Stimulated activated CD4-positive, alpha-beta T cell treated with anti-CD3 and anti-CD28 coated beads, Interleukin-1b, Interleukin-23, amount 100 ng/mL, for 1 hour (primary cell): ENCODE measurements at places on chromosomes 5 and 9.

DNA sequence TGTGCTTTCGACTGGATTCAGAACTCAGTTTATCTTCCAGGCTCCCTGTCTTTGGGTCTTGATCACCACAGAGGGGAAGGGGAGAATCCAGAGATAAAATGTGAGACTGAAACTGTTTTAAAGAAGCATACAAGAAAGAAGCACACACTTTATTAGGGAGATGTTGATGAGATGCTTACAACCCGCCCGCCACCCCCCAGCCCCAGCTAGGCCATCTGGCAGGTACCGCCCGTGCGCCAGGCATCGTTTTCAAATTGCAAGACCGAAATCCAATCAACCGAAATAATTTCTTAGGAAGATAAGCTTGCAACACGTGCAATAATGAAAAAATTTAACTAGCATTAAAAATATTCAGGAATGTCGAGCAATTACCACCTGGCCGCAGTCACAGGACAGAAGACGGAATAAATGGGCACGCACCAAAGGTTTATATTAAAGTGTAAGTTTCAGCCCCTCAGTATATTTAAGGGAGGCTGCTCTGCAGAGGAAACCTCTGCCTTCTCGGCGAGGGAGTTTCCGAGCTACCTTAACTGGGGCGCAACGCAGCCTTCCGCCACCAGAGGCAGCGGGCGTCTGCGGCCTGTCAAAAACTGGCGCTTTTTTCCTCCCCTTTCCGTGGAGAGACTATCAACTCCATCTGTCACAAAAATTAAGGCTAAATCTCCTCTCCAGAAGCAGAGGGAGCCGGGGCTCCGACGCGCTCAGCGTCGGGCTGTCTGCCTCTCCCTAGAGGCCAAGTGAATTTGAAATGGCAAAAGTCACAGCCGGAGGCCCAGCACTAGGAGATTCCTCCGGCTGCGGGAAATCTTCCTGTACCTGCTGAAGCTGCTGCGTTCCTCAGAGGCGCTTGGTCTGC is 996 bp upstream of the GAS1 start:
- DNase-seq: peak; percentile 23

- no peak for DNase-seq
Observed at GRCh38 chr5:10634050-10634449, 70.2 kb downstream of the ANKRD33B start.

DNA sequence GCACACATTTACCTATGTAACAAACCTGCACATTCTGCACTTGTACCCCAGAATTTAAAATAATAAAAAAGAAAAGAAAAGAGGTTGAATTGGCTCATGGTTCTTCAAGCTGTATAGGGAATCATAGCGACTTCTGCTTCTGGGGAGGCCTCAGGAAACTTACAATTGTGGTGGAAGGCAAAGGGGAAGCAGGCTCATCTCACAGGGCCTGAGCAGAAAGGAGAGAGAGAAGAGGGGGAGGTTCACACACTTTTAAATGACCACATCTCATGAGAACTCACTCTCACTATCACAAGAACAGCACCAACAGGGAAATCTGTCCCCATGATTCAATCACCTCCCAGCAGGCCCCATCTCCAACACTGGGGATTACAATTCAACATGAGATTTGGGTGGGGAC is 214.6 kb downstream of the CDK5RAP2 start:
- DNase-seq: no peak

GRCh38 chr9:30410273-30410672 is 1974.2 kb upstream of the ACO1 start:
- DNase-seq: no peak

DNA sequence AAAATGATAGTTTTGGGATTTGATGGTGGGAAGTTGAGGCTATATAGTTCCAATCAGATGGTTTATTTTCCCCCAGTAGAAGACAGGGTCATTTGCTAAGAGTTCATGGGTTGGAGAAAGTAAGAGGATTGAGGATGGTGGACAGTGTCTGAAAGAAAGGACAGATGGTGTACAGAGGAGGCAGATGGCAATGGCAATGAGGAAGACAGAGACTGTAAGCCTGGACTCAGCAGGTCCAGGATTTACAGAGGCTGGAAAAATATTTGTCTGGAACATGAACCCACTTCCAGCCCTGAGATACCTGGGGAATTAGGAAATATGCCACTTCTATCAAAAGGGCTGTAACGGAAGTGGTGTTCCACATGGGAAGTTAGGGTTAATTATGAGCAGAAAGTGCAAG is 84.5 kb downstream of the PCSK1 start:
- no peak for DNase-seq

- DNase-seq: no peak
Observed at GRCh38 chr5:140677947-140678346, 4.6 kb upstream of the DND1 start.

DNA sequence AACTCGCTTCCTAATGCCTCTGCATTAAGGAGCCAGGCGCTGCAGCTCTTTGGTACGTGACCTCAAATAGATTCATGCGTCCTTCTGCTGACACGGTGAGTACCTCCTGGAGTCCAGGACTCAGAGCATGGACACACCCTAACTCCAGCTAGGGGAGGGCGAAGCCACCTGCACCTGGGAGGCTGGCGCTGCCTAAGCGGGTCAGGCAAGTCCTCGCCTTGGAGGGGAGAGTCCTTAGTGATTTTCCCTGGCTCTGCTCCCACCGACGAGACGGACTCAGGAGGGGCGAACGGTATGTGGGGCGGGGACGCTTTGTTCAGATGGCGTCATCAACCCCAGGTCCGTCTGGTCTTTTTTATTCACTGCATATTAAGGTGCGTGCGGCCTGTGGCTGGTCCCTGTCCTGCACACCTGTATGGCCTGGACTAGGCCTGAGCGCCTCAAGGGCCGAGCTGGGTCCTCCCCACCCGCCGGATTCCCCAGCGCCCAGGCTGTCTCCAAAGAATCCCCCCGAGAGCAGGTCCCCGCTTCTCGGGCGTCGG is 50.3 kb downstream of the NSUN2 start:
- no peak for DNase-seq

- DNase-seq: no peak
Observed at GRCh38 chr5:126482591-126482990, 59.4 kb downstream of the GRAMD2B start.
